ENCODE measurements at places on chromosomes 4 and X.

DNA sequence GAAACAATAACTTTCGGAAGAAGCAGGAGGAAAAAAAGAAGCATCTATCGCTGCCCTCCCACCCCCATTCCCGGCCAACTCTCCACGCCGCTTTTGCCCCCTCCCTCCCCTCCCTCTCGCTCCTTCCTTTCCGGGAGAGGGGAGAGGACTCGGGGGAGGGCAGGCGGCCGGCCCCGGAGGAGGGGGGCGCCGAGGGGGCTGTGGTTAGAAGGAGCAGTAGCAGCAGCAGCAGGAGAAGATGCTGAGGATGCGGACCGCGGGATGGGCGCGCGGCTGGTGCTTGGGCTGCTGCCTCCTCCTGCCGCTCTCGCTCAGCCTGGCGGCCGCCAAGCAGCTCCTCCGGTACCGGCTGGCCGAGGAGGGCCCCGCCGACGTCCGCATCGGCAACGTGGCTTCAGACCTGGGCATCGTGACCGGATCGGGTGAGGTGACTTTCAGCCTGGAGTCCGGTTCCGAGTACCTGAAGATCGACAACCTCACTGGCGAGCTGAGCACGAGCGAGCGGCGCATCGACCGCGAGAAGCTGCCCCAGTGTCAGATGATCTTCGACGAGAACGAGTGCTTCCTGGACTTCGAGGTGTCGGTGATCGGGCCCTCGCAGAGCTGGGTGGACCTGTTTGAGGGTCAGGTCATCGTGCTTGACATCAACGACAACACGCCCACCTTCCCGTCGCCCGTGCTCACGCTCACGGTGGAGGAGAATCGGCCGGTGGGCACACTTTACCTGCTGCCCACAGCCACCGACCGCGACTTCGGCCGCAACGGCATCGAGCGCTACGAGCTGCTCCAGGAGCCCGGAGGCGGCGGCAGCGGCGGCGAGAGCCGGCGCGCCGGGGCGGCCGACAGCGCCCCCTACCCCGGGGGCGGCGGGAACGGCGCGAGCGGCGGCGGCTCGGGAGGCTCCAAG, 1.3 kb downstream of the PCDH7 start:
- peak; percentile 16 for DNase-seq

- no peak for DNase-seq
Measured at GRCh38 chr4:40246938-40247337, 50.1 kb downstream of the RHOH start.

DNA sequence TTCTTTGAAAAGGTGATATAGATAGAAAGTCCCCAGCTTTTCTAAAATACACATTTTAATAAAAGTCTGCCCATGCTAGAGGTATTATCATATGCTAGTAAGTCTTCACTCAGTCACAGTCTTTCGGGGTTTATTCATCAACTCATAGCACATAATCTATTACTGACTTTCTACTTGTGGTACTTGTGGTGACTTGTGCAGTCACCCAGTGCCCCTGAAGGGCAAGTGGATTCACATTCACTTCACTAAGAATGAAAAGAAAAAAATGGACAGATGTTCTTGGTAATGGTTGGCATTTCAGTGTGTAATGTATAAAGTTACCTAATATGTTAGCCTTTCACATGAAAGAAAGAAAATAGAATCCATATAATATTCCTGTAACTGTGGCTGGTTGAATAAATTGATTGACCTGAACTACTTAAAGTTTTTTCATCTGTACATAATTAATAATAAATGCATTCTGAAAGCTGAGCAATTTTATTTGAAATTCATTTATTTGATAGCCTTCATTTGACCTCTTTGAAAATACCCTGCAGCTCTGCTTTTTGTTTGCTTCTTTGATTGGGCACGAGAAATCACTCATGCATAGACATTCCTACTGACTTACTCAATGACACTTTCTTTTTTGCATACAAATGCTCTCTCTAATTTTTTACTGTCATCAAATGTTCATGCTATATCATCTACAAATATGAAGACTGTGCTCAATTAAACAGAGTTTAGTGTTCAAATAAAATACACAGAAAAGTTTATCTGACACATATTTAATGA, 39.5 kb upstream of the ZNF330 start:
- DNase-seq: no peak

GRCh38 chr4:612749-613125, 12.6 kb upstream of the PDE6B start:
- DNase-seq: no peak

- no peak for DNase-seq
Measured at GRCh38 chrX:22109442-22109841, 77.3 kb downstream of the PHEX start.

DNA sequence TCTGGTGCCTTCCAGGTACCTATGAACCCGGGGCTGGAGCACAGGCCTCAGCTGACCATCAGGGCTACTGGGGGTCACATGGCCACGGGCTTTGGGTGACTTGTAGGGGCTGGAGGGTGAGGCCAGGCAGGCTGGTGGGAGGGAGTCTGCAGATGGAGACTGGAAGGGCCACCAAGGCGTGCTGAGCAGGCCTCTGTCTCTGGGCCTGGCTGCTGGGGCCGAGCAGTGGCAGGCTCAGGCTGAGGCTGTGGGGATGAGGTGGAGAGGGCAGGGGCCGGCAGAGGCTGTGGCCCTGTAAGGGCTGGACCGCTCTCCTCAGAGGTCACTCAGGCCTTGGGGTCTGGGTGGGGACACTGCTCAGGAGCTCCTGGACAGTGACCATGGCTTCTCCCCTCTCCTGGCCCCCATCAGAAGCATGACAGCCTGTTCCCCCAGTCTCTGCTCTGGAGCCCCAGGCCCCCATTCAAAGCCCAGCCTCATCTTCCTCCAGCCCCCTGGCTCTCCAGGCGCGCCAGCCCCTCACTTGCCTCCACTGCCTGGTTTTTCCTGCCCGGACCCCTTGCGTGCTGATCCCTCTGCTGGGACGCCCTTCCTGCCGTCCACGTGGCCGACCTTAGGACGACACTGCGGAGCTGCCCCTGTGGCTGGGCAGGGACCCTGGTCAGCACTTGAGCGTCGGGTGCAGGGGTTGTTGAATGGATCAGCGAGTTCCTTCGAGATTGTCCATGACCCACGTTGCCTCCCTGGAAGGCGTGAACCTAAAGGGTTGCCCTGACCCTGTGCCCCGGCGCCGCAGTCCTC, 11.1 kb upstream of the NAT8L start:
- DNase-seq: no peak

DNA sequence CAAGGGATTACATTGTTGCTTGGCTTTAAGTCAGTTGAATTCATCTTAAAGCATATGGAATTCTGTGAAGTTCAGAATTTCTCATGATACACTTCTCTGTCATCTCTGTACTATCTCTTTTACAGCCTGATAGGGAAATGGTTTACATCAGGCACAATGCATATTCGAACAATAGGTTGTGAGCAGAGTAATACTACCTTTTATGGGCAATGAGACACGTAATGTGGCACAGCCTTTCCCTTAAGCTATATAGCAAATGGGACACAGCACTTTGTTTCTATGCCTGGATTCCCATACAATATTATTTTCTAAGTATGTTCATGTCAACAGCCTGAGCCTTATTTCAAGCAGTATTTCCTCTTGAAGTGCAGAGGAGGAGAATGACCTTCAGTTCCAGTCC, 58.4 kb downstream of the SYNPO2 start:
- DNase-seq: no peak
